ENCODE measurements at places on chromosomes 5 and 9.

DNA sequence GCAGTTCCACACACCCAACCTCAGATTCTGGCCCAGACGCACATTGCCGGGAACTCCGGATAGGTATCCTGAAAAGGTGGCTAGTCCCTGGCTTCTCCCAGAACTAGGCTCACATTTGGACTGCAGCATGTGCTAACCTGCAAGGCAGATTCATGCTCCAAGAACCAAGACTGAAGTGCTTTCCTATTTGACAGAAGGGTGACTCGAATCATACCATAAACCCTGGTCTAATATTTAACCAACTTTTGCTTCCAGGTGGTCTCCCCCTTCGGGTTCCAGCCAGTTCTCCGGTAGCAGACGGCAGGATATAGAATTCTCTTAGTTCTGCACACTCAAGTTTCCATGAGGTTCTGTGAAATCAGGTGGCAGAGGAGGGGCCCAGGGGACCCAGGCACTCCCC is 7.6 kb downstream of the PTGES start:
- no peak for DNase-seq

DNA sequence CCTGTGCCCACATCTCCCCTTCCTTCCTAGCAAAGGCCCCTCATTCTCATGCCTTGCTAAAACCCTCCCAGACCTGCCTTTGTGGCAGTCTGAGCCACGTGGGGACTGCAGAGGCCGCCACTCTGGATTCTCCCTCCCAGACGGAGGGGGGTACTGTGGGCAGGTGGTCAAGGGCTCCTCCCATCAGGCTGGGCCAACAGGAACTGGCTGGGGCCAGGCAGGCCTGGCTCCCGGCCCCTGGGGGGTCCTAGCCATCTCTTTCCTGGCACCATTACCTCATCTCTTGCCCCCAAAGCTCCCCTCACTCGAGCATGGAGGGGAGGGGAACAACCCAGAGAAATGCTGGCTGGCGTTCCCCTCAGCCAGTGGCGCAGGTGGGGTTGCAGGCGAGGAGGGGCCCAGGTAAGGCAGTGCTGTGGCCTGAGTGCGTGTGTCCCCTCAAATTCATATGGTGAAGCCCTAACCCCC is 88.6 kb downstream of the ZNF354C start:
- DNase-seq: no peak

DNA sequence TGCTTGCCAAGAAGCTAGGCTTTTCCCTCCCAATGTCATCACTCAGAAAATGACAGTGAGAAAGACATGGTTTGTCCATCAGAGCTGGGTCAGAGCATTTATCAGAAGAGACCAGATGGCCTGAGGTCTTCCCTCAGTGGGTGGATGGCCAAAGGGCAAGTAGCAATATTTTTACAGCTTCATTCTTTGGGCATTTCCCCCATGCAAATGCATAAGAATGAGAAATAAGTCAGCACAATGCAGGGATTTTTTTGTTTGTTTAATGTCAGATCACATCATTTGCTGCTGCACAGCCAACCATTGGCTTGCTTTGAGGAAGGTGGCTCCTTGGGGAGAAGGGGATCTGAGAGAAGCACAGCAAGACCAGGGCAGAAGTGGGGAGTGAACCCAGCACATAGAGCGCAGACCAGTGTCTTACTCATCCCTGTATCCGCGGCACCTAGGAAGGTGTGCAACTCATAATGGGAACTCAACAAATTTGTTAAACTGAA is 209.6 kb downstream of the SEMA6A start:
- no peak for DNase-seq

- DNase-seq: no peak
Observed at GRCh38 chr9:21413624-21414023, 4.7 kb downstream of the IFNA8 start.

- no peak for DNase-seq
Observed at GRCh38 chr5:35736280-35736679, 118.6 kb downstream of the SPEF2 start.

DNA sequence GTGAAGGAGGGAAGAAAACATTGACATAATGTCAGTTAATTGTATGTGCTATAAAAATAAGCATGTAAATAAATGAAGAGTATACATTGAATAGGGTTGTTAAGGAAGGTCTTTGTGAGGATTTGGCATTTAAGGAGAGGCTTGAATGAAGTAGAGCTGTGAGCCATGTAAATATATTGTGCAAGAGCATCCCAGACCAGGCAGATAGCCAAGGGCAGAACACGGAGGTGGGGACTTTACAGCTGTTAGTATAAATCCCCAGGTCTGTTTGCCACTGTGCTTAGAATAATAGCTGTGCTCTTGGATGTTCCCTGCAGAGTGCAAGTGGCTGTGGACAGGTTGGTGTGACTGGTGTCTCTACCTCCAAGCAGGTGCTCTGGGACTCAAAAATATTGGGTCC is 211.7 kb downstream of the LRRC70 start:
- DNase-seq: no peak

DNA sequence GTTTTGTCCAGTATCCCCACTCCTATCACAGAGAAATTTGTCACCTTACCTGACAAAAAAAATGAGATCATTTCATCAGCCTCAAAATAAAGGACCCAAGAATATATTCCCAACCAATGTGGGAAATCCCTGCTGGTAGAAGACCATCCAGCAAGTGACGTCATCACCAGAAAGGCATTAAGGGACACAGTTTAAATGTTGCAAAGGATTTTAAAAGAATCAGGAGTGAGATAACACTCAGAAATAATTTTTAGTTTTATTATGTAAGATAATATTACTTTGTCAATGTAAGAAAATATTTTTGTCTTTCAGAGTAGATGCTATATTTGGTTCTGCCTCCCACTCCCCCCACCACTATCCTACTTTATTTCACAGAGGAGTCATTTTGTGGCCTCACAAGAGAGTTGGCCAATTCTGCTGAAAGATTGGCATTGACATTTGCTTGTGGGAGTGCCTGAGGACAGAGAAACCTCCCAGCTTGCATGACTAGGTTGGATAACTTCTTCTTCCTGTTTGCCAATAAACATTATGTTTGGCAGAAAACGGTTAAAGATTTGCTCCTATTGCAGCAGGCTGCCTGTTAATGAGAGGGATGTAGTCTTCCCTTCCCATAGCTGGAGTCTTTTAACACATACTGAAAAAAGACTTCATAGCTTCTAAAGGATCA is 288.6 kb upstream of the DAB2 start:
- DNase-seq: no peak

- no peak for DNase-seq
Observed at GRCh38 chr5:137446151-137446550, 53.0 kb downstream of the SPOCK1 start.

DNA sequence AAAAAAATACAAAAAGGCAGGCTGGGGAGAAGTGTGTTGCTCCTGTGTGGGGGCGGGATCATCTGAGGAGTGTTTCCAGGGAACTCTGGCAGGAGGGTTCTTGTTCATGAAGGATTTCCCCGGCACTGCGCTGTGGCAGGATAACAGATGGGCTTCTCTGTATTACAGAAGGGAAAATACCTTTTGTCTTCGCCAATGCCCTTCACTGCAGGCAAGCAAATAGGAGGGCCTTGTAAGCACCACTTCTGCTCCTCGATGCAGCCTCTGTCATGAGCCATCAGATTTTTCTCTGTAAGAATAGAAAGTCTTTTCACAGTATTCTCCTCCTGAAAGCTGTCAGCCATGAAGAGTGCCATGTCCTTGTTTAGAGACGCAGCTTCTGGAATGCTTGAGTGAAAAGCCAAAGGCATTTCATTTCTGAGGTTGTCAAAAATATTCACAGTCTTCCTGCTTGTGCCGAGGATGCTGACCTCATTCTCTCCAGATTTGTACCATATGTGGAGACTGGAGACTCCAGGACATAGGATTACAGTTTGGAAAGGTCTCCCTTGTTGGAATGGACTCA is 294.0 kb downstream of the YTHDC2 start:
- DNase-seq: no peak
